Activated CD8-positive, alpha-beta memory T cell treated with anti-CD3 and anti-CD28 coated beads, Interleukin-2, amount 10 ng/mL, durations not matched to agents 7 days and 5 days (primary cell): ENCODE measurements at places on chromosomes 12 and 14. TPM values are rescaled to one million over a fixed set of nuclear protein-coding genes. Genes with fewer than 3 reads are reported as not detected.

- no peak for DNase-seq
Observed at GRCh38 chr12:46354111-46354801, 18.3 kb downstream of the SLC38A2 start.

ATP23 gene
- 21.0 TPM for total RNA-seq

DNA sequence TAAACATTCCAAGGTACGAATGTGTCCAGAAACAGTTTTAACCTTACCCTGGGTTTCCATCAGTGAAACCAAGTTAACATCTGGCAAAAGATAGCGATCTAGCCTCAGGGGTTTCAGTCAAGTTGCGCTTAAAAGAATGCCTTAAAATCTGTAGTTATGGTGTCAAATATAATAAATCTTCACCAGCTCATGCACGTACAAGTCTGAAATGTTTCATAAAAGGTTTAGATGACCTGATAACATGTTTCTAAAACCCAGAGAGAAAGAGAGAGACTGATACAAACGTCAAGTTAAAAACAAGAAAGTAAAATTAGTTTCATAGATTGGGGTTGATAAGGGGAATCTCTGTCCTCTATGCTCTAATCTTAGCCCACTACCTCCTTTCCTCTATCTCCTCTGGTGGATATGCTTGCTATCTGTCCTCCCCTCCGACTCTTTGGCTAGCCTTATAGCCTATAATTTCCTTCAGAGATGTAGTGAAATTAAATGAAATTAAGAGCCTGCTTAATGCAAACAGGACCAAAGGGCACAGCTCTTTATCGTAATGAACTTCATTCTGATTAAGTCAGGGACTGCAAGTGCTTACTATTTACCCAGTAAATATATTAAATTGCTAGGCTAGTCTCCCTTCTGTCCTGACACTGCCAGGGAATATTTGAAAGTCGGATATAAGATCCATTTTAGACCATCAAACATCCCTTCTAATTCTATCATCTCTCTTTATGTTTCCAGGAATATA is 18.4 kb upstream of the FOS start:
- no peak for DNase-seq

GRCh38 chr14:92830902-92831301 is 36.8 kb downstream of the GOLGA5 start:
- no peak for DNase-seq

- no peak for DNase-seq
Observed at GRCh38 chr12:21001778-21002177, 129.2 kb upstream of the SLCO1B1 start.

- no peak for DNase-seq
Observed at GRCh38 chr12:97017213-97017612, 110.2 kb downstream of the NEDD1 start.
